ENCODE measurements at places on chromosomes 1 and 21.

DNA sequence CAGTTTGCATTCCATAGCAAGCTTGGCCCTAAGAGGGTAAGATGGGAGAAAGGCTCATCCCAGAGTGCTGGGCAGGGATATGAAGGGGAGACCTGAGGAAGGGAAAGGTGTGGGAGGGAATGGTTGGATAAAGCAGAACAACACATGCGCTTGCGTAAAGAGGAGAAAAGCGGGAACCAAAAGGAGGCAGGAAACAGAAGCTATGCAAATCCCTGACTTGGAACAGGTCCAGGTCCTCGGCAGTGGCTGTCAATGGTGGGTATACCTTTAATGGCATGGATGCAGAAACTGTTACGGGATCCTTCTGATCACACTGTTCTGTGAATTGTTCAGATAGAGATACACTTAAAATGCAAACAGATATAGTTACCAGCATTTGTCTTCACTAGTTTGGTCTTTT, 455.6 kb downstream of the SIPA1L2 start:
- no peak for DNase-seq

- no peak for DNase-seq
These were observed 91.8 kb downstream of the CHD1L start for GRCh38 chr1:147334292-147334691.

DNA sequence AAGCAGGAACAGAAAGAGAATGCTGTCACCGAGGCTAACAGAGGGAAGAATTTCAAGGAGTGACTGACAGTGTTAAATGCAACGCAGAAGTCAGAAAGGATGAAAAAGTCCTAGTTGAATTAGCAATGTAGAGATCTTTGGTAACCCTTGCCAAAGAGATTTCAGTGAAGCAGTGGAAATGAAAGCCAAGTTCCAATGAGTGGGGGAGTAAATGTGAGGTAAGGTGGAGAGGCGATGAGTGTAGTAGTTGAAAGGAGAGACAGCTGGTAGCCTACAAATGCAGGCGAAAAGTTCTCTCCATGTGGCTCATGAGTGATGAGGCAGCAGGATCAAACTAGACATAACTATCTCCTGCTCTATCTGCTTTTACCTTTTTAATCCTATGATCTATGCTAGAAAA, 74.6 kb upstream of the IPO9 start:
- DNase-seq = no peak

DNA sequence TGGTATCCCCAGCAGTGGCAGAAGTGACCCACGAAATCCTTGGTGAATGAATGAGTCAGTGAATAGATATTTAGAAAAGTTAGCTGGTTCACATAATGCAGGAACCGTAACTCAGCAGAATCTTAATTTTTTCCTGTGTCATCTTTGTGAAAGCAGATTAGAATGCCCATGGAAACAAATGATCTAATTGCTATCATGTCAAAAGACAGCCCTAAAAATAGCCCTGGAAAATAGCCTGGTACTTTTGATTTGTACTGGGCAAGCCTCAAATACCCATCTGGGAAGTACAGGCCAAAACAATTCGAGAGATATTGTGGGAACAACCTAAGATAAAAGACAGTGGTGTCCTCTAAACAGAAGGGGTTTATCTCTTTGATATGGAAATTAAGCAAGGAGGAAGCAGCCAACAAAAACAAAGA, 21.1 kb downstream of the FYB2 start:
- no peak for DNase-seq

GRCh38 chr1:183576537-183576936, 13.7 kb downstream of the NCF2 start:
- DNase-seq = peak; percentile 18

- no peak for DNase-seq
These were observed 57.5 kb upstream of the KIAA0040 start for GRCh38 chr1:175250027-175250426.

GRCh38 chr1:60990714-60991090, 91.7 kb upstream of the NFIA start:
- no peak for DNase-seq

GRCh38 chr21:44086636-44087425, 20.4 kb upstream of the PWP2 start:
- no peak for DNase-seq

- DNase-seq = peak; percentile 90
These were observed 7.6 kb downstream of the EFHD2 start for GRCh38 chr1:15417059-15417934.

GRCh38 chr1:43622471-43622870, 27.5 kb upstream of the KDM4A start:
- no peak for DNase-seq

- DNase-seq = no peak
These were observed 52.5 kb downstream of the STXBP3 start for GRCh38 chr1:108799001-108799400.

DNA sequence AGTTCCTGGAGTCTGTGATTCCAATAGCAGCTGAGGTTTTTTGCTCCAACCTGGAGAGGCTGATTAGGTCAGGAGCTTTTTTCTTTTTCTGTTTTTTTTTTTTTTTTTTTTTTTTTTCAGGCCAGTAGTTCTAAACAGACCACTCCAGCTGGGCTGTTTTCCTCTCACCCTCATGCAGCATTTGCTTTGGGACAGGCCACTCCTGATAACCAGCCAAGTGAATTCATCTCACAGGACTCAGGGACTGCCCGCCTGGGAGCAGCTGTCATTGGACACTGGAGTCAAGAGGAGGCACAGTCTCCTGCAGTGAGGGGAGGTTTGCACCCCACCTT, 22.9 kb downstream of the PLXNA2 start:
- DNase-seq = no peak

- DNase-seq = peak; percentile 20
These were observed 45.3 kb upstream of the PODN start for GRCh38 chr1:53016705-53017104.

- DNase-seq = no peak
These were observed 33.6 kb downstream of the CHML start for GRCh38 chr1:241606544-241606943.

- DNase-seq = no peak
These were observed 12.8 kb downstream of the TMCC2 start for GRCh38 chr1:205240569-205240968.

DNA sequence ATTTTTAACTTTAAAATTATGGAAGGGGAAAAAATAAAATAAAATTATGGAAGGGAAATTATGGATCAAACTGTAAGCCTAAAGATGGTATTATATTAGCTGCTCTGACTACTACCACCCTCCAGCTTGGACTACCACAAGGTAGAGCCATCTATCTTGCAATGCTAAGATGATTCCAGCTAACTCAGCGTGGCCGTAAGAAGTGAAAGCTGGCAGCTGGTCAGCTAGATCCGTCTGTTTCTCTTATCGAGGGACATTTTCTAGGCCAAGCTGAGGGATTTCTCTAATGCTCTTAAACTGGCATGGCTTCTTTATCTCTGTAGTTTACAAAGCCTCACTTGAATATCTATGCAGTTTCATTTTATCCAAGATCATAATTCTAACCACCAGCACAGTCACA, 31.5 kb downstream of the LYST start:
- peak; percentile 53 for DNase-seq

DNA sequence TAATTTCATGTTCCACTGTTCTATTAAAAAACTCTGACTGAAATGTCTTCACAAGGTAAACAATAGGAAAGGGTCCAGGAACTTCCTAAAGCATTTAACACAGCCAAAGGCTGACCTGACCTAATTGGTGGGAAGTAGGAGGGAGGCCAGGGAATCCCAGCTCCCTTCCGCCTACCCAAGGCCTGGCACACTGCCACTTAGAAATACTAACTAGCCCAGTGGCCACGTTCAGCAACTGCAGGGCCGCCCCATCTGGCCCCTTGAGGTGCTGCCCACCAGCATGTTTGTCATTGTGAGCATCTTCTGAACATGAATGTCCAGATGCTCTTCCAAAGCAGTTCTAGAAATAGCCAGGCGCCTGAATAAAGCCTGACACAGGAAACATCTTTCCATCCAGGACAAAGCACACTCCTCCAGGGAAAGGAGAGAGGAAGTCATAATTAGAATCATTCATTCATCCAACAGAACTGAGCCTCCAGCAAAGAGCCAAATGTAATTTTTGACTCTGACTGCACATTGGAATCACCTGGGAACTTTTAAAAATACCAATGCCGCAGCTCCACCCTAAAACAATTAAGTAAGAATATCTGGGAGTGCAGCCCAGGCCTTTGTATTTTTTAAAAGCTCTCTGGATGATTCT, 44.6 kb upstream of the BCL9 start:
- peak; percentile 65 for DNase-seq

- no peak for DNase-seq
These were observed 6.1 kb downstream of the CCDC18 start for GRCh38 chr1:93186667-93187066.

- peak; percentile 58 for DNase-seq
These were observed 655.4 kb downstream of the LTN1 start for GRCh38 chr21:28337315-28337714.

GRCh38 chr1:16905110-16905867, 9.5 kb downstream of the RNU1-2 start:
- DNase-seq = peak; percentile 81

- DNase-seq = no peak
These were observed 157.6 kb upstream of the SOD1 start for GRCh38 chr21:31501926-31502325.

- no peak for DNase-seq
These were observed 21.0 kb downstream of the ANGPTL1 start for GRCh38 chr1:178849918-178850317.

DNA sequence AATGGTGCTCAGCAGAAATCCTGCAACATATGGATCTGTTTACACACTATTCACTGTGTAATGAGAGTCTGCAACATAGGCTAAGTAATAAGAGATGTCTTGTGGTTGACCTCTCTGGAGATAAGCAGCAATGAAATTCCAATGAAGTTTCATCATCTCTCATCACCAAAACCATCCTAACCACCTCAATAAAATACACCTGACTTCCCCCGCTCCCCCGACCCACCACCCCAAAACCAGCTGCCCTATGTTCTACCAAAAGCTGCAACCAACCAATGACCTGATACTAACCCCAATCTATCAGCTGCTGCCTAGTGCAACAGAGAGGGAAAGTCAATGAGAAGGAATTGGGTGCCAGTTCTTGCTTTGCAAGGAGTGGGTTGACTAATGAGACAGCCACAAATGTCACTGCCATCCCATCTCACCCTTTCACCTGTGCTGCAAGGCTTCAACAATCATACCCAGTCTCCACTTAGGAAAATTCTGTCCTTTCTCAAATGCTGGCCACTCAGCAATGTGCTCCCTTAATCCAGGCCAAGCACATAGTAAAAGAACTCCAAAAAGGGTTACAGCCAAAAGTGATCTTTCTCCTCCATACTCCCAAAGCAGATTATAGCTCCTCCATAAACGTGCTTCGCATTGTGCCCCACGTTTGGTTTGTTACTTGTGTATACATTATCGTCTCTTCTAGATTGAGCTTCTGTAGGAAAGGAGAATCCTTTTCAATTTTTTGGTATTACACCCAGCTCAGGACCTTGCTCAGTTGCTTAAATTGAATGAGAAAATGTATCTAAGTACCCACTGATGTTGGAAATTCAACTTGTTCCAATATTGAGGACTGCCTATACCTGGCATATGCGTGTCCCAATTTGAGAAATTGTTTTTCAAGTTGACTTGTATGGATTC, 29.0 kb downstream of the MRPL39 start:
- peak; percentile 71 for DNase-seq

GRCh38 chr1:88985032-88985431, 7.4 kb downstream of the KYAT3 start:
- no peak for DNase-seq

GRCh38 chr1:31932491-31933316, 5.5 kb downstream of the PTP4A2 start:
- no peak for DNase-seq

- peak; percentile 62 for DNase-seq
These were observed 521 bp upstream of the CDC7 start for GRCh38 chr1:91499904-91500755.
